Stimulated activated CD4-positive, alpha-beta T cell treated with anti-CD3 and anti-CD28 coated beads, Interleukin-1b, Interleukin-23, amount 100 ng/mL, for 1 hour (primary cell): ENCODE measurements at places on chromosomes 1 and 21.

GRCh38 chr1:29805122-29805895, 569.0 kb downstream of the PTPRU start:
- no peak for DNase-seq

- no peak for DNase-seq
Observed at GRCh38 chr1:203210988-203211387, 18.5 kb downstream of the CHIT1 start.

DNA sequence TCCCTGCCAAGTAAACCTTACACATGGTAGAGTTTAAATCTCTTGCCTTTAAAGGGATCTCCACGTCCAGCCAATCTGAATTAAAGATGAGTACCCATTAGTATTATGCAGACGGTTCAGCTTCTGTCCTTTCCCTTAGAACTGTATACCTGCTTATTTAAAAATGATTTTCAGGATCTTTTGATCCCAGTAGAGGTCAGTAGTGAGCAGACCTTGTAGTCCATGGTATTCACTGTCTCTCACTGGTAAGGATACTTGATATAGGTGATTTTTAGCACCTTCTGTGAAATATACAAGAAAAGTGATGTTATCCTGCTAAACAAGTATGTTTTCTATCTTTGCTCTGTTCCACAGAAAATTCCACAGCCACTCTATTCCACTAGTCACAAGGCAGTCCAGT, 1211.6 kb upstream of the ADGRL4 start:
- no peak for DNase-seq

- DNase-seq, result no peak
Observed at GRCh38 chr1:119040906-119041305, 52.8 kb upstream of the TBX15 start.

- DNase-seq, result no peak
Observed at GRCh38 chr1:214913966-214914365, 168.6 kb upstream of the KCNK2 start.

GRCh38 chr1:182608845-182609610, 4.8 kb upstream of the RGS16 start:
- DNase-seq, result no peak

DNA sequence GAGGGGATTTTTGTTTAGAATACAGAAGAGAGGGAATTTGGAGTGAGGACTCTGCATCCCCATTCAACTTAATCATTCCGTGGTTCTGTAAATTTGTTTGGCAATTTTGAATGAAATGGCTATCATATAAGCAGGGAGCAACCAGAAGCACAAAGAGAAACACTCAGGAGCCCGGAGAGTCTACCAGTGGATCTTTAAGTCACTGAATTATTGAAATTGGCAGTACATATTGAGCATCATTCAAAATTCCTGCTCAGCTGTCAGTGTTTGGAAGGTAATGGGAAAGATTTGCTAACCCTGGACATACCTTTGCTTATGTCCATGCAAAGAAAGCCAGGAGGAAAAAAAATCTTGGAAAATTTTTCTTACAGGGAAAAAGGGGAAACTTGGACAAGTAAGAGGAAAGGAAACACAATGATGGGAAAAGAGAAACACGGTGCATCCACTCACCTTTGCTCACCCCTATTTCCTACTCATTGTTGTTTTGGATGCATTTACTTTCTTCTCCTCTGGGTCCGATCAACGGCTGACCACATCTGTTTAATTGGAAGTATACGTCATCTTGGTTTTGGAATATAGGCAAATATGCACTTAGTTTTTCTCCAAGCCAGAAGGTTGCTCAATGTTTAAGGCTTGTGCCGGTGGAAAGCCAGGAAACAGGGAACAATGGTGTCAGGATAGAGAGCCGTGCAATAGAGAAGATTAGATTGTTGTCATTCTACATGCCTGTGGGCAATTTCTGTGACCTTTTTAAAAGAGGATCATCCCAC, 243.0 kb upstream of the LYPLAL1 start:
- no peak for DNase-seq

- DNase-seq, result no peak
Observed at GRCh38 chr1:248631354-248632008, 3.4 kb downstream of the OR2T11 start.

- no peak for DNase-seq
Observed at GRCh38 chr1:51945591-51945990, 44.9 kb downstream of the RAB3B start.

DNA sequence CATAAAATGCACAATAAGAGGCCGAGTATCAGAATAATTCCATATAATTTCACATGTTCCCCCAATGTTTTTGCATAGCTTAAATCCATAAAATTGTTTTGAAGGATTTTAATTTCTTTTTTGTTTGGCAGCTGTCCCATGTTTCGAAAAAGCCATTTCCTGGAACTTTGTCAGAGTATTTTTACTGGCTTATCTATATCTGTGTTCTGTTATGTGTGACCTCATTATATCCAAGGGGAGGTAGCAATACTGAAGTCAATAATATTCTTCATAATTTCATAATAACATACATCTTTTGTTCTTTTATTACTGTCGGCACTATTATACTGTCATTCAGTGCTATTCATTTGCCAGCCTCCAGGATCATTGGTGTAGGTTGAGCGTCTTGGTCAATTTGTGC, 9.4 kb upstream of the BACH1 start:
- no peak for DNase-seq

DNA sequence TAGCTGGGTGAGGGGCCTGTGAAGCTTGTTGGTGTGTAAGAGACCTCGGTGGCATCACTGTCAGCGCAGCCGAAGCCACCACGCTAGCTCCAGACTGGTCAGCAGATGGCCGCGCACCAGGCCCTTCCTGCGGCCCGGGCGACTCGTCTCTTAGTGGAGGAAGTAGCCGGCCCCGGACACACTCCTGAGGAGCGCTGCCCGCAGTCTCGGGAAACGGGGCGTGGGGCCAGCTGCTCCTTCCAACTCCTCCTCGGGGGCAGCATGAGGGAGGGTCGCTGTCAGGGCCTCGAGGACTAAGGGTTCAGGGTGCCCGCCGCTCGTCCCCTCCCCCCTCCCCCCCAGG, 20.4 kb downstream of the H3-3A start:
- DNase-seq, result no peak

GRCh38 chr1:3056641-3057040, 12.4 kb upstream of the PRDM16 start:
- DNase-seq, result no peak

- no peak for DNase-seq
Observed at GRCh38 chr1:22143065-22144033, at the start of gene WNT4. WNT4 (minus strand) TSS chr1:22143097; CDS start chr1:22142922, 175 bp downstream.

- no peak for DNase-seq
Observed at GRCh38 chr1:100989306-100990077, 36.1 kb downstream of the DPH5 start.

DNA sequence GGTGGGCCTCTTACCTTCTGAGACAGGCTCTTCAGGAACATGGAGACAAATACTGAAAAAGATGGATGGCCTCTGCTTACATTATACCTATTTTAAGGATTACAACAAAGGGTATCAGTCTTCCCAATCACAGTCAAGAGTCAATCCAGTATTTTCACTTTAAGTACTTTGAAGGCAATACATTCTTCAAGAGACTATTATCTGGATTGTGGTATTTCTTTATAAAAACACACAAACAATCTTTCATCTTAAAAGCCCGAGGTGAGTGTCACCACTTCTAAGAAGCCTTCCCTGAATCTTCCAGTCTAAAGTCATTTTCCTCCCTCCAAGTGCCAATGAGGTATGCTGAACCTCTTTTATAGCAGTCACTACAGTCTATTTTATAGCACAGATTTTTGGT, 45.3 kb downstream of the WASF2 start:
- DNase-seq, result no peak

DNA sequence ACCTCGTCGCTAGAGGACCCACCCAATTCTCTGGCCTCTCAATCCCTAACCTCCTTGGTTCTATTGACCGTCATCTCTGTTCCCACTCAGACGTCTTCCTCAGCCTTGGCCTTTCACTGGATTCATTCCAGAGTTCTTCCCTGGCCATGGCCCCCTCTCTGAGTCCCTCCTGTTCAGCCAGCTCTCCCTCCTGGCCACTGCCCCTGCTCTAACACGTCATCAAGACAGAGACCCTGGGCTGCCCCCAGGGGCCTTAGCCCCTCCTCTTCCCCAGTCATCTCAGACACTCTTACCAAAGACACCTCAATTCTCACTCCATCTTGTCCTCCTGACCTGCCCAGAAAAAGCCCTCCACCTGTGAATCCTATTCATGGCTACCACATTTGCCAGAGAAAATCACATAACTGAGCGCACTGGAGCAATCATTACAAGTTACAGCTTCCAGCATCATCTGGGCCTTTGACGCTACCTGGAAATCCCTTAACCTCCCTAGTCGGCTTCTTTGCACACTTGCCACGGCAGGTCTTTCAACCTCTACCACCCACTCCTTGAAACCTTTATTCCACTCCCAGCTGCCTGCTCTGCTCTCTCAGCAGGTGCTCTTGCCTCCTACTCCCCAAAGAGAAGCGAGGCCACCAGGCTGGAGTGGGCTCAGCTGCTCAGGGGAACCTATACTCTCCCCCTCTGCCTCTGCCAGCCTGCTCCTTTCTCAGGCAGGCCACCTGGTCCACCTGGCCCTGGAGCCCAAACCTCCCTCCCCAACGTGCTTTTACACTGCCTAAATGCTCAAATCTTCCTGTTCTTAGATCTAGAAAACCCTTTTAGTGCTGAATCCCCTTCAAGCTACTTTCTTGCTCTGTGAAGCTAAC, 14.0 kb downstream of the DCST2 start:
- no peak for DNase-seq

DNA sequence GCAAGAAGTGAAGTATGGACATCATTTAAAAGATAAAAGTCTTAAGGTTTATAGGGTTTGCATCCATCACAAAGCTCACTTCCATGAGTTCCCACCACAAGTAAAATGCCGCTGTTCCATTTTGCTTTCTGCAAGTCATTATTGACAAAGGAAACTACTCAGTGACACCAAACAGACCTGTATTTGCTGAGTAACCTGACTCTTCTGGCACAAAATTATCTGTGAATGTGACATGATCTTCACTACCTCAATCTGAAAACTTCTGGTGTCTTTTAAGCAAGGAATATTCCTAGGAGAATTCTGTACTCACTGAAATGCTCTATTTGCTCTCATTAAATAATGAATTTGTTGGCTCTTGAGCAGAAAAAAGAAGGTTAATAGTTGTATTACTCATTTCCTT, 1077.4 kb upstream of the ADGRL4 start:
- DNase-seq, result no peak

DNA sequence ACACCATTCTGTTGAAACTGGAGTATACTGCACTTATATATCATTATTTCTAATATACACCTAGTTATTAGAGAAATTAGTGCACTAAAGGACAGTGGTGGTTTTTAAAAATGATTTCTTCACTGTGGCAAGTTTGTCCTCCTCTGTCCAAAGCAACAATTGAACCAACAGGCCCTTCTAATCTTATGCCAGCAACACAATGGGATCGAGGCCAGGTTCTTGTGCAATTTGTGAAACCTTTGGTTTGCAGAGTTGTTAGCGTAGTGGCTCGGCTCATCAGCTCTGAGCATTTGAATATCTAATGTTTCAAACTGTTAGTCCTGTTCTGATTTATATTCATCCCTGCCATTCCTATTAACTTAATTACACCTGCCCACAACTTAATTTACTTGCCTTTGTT, 9.9 kb upstream of the LRRC39 start:
- no peak for DNase-seq

- DNase-seq, result no peak
Observed at GRCh38 chr1:209797978-209798639, 7.8 kb downstream of the IRF6 start.

DNA sequence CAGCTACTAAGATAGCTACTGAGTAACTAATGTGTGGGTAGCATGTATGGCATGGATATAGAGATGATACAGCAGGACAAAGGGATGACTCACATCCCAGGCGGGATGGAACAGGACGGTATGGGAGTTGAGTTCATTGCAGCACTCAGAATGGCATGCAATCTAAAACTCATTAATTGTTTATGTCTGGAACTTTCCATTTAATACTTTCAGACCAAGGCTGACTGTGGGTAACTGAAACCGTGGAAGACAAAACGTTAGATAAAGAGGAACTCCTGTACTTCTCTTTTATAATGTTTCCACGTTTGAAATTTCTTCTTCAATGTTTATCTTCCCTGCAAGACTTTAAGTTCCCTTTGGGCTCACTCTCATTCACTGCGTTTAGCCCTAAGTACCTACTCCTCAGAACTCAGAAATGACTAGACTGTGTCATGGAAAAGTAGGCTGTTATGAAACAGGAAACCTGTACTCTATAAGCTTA, 151.9 kb downstream of the MAGI3 start:
- no peak for DNase-seq

DNA sequence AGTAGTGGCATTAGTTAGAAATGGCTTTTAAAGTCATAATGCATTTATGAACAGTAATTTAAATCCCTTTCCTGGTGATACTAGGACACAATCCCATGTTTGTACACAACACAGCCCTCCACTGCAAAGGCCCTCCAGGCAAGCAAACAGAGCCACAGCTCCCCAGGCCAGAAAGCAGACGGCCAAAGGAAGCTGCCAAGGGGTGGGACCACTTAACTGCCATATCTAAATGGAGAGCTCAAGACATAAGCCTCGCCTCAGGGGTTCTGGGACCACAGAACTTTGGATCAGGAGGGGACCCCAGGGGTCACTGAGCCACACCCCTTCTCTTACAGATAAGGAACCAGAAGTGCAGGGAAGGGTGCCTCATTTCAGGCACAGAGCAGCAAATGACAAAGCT, 189.7 kb downstream of the KCNH1 start:
- DNase-seq, result no peak

- DNase-seq, result peak; percentile 32
Observed at GRCh38 chr21:42974832-42975820, 764 bp downstream of the PKNOX1 start.

- no peak for DNase-seq
Observed at GRCh38 chr21:40516335-40516734, 330.6 kb downstream of the DSCAM start.

GRCh38 chr1:115428256-115428655, 90.2 kb upstream of the NGF start:
- no peak for DNase-seq

DNA sequence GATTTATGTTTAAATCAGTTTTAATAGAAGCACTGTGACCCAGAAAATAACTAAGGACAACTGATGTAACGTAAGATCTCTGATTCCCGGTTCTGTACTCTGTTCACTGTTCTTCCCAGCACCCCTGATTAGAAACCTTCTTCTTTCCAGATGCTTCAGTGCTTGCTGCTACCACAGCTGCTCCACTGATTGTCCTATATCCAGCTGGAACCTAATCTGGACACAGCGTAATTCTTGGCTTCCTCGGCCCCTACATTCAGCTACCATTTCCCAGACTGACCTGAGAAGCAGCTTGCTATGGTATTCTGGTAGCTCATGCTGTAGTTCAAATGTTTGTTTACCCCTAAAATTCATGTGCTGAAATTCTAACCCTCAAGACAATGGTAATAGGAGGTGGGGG, 302.7 kb downstream of the GRIK1 start:
- no peak for DNase-seq

DNA sequence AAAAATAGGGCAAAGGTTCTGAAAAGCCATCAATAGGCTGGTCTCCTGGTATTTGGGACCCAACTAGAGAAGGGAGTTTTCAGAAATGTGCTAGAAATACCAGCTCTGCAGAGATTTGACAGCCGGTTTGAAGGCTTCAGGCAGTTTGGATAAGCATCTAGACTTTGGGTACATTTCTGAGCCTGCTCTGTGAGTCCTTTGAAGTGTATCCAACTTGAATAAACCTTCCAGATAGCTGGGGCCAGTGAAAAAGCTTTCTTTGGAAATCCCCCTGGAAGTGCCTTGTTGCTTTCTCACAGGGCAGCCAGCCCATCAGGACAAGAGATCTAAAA, 6.4 kb upstream of the PEF1 start:
- DNase-seq, result no peak

- DNase-seq, result no peak
Observed at GRCh38 chr1:5927506-5928370, 64.5 kb downstream of the NPHP4 start.
